HFFc6 (cell line): ENCODE measurements at places on chromosomes 13 and 19.

DNA sequence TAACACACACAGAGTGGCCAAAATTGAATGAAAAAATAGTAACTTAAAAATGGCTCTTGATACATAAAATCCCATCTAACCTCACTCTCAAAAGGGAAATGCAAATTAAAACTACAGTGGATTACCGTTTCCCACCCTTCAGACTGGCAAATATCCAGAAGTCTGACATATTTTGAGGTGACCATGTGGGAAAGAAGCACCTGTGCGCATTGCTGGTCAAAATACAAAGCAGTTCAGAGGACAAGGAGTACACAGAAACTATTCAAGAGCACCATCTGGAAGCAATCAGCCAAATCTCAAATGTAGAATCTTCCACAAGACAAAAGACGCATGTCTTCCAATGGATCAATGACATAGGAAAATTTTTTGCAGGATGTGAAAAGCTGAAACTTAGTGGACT, 23.2 kb downstream of the NALCN start:
- no peak for DNase-seq

DNA sequence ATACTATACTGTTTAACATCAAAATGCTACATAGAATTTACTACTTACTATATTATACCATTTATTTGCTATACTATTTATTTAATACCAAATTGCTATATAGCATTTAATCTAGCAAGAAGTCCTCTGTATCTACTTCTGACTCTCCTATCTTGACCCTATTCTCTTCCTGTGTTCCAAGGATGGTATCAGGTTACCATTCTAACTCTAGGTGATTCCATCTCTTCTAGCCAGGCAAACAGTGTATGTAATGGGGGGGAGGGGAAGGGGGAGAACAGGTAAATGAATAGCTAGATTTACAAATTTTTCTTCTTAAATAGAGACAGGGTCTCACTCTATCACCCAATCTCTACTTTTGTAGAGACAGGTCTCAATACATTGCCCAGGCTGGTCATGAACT, 200.3 kb downstream of the DIAPH3 start:
- DNase-seq: no peak

GRCh38 chr13:95003019-95003813, 290.9 kb upstream of the SOX21 start:
- DNase-seq: no peak

GRCh38 chr19:15147090-15147489, 39.9 kb downstream of the SYDE1 start:
- no peak for DNase-seq

DNA sequence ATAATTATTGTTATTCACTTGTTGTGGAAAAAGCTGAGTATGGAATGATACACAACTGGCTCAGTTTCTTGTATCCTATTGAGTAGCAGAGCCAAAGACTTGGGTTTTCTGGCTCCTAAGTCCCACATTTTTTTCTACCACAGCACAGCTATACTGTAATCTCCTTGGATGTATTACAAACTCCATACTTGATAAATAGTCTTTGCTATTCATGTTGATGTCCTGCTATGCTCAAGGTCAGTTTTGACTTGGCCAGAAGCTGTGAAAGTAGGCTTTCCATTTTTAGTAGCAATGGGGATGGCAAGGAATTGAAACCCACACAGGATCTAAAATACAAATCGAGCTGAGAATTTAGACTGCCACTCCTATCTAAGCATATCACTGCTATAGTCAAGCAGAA, 79.1 kb downstream of the B3GLCT start:
- no peak for DNase-seq

- DNase-seq: no peak
These were observed 160.3 kb downstream of the KCTD15 start for GRCh38 chr19:33956941-33957340.

DNA sequence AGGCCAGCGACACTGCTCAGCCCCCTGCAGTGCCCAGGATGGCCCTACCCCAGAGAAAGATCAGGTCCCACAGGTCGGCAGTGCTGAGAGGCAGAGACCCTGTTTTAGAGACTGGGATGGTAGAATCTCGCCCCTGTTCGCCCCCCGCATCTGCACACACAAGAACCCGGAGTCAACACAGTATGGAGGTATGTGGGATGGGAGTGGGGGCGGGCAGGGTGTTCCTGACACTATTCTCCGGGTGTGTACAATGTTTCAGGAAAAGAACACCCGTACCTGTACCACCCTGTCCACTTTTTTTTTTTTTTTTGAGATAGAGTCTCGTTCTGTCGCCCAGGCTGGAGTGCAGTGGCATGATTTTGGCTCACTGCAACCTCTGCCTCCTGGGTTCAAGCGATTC, 19.3 kb downstream of the PIP5K1C start:
- DNase-seq: no peak

DNA sequence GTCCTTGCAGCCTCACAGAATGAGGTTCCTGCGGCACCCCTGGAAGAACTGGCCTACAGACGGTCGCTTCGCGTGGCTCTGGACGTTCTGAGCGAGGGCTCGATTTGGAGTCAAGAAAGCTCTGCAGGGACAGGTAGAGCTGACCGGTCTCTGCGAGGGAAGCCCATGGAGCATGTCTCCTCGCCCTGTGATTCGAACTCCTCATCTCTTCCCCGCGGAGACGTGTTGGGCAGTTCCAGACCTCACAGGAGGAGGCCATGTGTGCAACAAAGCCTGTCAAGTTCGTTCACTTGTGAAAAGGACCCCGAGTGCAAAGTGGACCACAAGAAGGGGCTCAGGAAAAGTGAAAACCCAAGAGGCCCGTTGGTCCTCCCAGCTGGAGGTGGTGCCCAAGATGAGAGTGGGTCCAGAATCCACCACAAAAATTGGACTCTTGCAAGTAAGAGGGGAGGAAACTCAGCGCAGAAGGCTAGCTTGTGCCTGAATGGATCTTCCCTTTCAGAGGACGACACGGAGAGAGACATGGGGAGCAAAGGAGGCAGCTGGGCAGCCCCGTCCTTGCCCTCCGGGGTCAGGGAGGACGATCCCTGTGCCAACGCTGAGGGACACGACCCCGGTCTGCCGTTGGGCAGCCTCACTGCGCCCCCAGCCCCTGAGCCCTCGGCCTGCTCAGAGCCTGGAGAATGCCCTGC, 23.4 kb upstream of the NDUFS7 start:
- DNase-seq: no peak
